ENCODE measurements at places on chromosomes 5 and 9.
A peak's percentile ranks its signal among the peaks of the same experiment; 100 is the strongest.

DNA sequence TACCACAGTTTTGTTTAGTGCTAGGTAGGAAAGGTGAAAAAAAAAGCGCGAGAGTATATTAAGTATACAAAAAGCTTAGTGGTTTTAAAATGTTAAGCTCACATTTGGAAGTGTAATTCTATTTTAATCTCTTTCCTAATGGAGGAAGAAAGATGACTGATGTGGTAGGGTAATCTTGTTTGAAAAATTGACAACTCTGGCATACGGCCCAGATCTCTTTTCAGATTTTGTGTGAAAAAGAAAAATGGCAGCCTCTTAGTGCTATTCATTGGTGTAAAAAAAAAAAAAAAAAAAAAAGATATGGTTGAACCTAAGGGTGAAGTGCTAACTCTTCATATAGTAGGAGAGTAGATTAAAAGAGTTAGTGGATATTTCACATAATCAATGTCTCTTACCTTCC lies 108.0 kb downstream of the ZSWIM6 start:
- DNase-seq, result no peak

GRCh38 chr5:87210076-87210475 lies 57.6 kb upstream of the RASA1 start:
- DNase-seq, result no peak

GRCh38 chr5:77983482-77984199 lies 207.5 kb upstream of the TBCA start:
- DNase-seq, result no peak

GRCh38 chr5:25119650-25120049 lies 474.9 kb upstream of the CDH10 start:
- no peak for DNase-seq

GRCh38 chr5:65728218-65728617 lies 6.2 kb downstream of the NLN start:
- DNase-seq, result no peak

DNA sequence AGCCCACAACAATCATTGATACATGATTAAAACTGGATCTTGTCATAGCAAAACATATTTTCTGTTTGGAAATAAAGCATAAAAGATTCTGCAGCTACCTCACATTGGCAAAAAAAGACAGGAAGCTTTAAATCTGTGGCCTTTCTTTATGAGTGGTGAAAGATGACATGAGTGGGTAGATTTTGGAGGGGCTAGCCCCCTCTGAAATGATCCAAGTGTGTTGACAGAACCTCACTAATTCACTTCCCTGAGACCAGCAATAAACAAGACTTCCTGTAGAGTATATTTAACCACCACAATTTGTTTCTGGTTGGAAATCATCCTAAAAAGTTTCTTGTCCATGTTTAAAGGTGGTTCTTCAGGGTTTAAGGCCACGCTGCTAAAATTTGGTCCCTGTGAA lies 530.8 kb downstream of the SPATA31D1 start:
- DNase-seq, result no peak

- no peak for DNase-seq
These were observed 52.8 kb upstream of the GRHPR start for GRCh38 chr9:37369671-37370070.

DNA sequence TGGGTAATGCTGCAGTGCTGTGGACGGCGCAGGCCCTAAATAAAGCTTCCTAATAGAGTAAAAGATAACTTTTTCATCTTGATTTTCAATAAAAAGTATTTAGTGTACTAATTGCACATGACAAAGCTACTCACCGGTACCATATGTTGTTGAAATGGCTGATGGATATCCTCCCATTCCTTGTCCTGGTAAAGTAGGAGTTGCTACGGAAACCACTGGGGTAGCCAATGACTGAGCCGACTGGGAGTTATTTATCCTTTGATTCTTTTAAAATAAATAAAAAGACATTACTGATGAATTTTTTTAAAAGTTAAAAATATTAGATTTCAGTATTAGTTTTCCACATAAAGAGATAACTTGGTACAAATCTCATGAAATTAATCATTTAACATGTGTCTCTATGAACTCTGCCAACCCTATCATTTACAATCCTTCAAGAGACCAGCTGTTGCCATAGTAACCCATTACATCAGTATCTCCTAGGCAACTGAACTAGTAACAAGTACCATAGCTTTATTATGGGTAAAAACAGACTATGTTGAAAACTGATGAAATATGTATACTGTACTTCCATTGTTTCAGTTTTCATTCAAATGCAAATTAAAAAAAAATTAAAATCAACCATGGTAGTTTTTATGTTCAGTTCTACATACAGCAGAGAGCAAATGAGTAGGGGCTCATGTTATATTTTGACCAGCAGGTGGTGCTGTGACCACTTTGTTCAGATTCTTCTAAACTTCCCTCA lies 153.7 kb downstream of the MEF2C start:
- peak; percentile 60 for DNase-seq

DNA sequence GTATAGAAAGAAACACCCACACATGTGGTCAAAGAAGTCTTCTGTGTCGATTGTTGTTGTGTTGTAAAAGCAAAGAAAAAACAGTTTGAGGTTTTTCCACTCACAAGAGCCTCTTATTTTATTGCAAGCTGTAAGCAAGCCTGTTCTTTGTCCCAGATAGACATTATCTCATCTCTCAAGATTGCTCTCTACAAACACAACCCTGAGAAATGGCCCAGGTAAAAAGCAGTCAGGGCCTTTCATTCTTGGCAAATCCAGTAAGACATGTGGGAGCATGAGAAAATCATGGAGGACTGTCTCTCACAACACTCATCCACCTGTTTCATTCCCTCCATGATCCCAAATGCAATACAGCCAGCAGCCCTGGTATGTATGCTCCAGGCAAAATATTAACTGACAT lies 286.6 kb upstream of the POU5F2 start:
- DNase-seq, result no peak

DNA sequence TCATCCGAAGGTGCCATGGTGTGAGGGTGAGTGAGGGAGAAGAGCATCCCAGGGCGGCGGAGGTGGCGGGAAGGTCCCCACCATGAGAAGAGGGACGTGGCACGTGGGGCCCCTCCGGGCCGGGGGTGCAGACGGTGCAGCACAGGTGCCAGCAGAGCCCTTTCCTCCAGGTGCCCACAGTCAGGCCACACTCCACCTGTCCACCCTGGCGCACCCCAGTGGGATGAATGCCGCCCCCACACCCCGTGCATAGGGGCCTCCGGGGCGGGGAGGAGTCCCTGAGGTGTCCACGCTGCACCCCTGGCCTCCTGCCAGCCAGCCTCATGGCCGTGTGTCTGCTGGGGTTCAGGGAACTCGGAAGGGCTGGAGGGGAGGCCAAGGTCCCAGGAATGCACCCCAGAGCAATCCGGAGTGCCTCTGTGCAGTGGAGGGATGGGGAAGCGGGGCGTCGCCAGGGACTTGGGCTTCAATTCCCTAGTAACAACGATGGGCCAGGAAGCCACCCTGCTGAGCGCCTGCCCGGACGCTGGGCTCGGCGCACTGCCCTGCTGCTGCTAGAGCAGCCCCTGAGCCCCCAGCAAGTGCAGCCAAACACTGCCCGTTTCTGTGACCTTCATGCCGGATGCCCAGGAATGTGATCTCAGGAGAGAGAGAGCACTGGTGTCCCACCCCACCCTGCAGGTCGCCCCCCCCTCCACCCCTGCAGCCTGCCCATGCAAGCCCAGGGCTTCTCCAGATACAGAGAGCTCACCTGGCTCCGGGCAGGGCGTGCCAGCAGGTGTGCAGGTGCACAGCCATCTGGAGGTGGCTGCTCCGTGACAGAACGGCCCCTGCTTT lies 8.8 kb upstream of the NACC2 start:
- no peak for DNase-seq

DNA sequence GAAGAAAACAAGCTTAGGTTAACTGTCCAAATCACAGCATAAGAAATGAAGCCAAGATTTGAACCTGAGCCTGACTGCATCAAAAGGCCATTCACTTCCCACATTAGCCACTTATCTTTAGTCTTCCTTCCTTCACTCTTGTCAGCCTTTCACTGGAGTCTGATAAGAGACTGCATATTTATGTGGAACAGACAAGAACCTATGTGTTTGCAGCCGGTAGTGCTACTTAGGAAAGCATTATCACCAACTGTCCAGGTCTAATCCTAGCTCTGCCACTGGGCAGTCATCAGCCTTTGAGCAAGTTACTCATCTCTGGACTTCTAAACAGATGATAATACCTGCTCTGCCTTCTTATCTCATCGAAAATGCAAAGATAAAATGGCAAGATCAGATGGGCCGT lies 12.1 kb upstream of the ATP6V0E1 start:
- DNase-seq, result no peak

- DNase-seq, result no peak
These were observed 180.9 kb downstream of the IRX2 start for GRCh38 chr5:2570586-2570985.

DNA sequence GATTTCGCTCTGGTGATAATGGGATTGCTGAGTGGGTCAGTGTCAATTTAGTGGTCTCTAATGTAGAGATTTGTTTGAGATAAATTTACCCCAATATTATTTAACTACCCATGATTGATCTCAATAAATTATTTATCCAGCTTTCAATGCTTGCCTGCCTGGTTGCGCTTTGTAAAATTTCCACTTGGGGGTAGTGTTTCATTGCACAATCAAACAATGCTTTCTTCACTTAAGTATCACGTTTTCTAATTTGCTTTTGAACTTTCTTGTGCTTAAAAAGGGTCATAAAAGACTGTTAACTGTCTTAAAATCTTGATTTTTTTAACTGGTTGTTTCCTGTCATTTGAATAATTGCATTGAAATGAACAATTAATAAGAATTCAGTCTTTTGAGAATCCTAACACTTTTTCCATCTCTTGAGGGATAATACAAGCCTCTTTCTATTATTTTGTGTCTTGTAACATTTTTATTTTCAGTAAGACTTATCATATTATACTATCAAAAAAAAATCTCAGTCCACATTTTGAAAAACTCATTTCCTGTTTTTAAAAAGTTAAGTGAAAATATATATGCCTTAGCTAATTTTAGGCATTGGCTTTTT lies 18.7 kb downstream of the HSD17B4 start:
- DNase-seq, result no peak

DNA sequence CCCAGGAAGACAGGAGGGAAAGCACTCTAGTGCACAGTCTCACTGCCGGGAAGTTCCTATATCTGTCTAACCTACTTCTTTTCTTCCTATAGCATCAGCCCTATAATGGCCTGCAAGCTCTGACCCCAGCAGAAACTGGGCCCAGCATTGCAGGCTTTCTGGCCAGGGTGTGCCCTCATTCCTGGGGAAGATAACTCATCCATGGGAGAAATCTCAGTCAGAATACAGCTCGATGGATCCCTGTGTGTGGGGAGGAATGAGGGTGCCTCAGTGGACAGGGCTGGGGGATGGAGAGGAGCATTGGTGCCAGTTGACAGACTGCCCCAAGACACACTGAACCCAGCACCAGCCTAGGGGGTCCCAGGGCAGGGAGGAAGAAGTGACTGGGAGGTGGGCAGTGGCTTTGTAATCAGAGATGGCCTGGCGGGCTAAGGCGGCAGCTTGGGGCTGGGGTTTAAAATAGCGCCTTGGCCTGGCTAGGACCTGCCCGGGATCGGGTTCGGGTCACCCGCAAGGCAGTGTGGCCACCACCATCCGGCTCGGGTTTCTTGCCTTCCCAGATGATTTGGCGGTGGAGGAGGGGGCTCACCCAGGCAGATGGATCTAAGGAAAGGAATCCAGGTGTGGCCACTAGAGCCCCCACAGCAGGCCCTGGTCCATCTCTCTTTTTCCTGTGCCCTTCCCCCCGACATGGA lies 7.6 kb upstream of the CXXC5 start:
- DNase-seq, result no peak

DNA sequence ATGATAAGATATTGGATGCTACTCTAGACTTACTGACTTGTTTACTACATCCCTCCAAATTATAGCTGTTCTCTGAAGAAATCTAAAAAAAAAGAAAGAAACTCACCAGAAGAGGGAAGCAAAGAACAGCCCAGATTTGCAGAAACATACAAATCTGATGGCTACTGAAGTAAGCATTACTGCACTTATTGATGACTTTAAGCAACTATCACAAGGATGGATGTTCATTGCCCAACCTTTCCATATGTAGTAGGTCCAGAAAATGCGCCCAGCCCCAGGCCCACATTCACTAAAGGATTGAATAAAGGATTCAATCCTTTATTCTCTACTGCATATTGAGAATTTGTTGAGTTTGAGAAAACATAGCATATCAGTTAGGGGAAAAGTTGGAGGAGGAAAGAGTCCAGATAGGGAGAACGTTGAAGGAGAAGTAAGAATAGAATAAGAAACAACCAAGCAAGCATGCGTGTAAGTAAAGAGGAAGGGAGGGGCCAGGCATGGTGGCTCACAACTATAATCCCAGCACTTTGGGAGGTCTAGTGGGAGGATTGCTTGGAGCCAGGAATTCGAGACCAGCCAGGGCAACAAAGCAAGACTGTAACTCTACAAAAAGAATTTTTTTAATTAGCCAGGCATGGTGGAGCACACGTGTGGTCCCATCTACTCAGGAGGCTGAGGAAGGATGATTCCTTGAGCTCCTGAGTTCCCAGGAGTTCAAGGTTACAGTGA lies 33.8 kb upstream of the DTWD2 start:
- no peak for DNase-seq

DNA sequence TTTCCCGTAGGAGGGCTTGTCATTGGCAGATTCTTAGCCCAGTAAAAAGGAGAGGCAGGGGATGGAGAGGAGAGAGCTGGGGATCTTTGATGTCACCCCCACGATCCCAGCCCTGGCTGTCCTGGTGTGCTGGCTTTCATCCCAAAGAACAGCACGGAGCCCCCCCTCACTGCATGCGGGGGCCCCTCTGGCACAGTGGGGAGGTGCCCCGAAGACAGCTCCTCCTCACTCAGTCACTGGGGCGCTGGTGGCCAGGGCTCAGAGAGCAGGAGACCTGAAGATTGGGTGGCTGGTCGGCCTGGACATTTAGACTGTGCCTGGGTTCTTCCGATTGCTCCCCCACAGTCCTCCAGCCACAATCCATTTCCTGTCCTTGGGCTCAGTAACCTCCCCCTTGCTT lies 207.5 kb downstream of the MELK start:
- DNase-seq, result no peak

DNA sequence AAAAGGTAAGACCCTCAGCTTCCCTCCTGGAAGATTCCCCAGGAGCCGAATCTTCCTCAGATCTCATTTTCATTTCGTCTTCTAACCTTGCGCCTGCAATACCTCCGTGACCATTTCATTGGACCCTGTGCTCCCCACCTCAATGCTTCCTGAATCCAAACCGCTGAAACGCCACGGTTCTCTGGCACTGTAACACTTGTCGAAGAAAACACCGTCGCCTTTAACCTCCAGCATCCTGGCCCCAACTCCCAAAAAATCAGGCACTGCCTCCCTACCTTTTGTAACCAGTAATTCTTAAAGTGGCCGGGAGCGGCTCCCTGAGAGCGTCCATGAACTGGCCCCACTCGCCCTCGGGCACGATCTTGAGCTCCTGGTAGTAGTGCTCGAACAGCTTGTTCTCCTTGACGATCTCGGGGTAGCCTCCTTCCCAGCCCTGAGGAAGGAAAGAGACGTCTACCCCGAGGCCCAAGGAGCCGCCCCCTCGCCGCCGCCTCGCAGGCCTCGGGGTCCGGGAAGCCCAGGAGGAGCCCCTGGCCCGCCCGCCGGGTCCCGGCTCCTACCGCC lies 438 bp downstream of the NSUN2 start:
- DNase-seq, result no peak

- no peak for DNase-seq
These were observed 102.0 kb upstream of the DMAC1 start for GRCh38 chr9:7901621-7902020.

- no peak for DNase-seq
These were observed 2.4 kb downstream of the ZNF483 start for GRCh38 chr9:111527347-111527746.

GRCh38 chr9:137026384-137026783 lies 1.7 kb downstream of the ABCA2 start:
- no peak for DNase-seq
